Left ventricle myocardium superior (tissue), 1 donor: ENCODE measurements at places on chromosomes 5 and 9. TPM values are rescaled to one million over a fixed set of nuclear protein-coding genes. Genes with fewer than 3 reads are reported as not detected.

PCDHGA6 gene
- total RNA-seq: 5.7 TPM

LIFR gene
- total RNA-seq: 61.1 TPM

PCDHGA4 gene
- total RNA-seq: 8.4 TPM

SLC36A3 gene
- total RNA-seq: not detected

NR5A1 gene
- total RNA-seq: not detected

IL4 gene
- total RNA-seq: not detected

TERT gene
- total RNA-seq: not detected

NSD1 gene
- total RNA-seq: 38.5 TPM

MARCOL gene
- total RNA-seq: not detected

NUTM2G gene
- total RNA-seq: not detected

ARSI gene
- total RNA-seq: 0.25 TPM

UGT3A1 gene
- total RNA-seq: not detected

CDO1 gene
- 5.4 TPM for total RNA-seq

FKTN gene
- 8.8 TPM for total RNA-seq

RPL12 gene
- total RNA-seq: 637 TPM

BTF3 gene
- 386 TPM for total RNA-seq

SVEP1 gene
- 5.7 TPM for total RNA-seq

NEUROG1 gene
- not detected for total RNA-seq

HTR4 gene
- not detected for total RNA-seq

NELFB gene
- total RNA-seq: 43.6 TPM

SHROOM1 gene
- total RNA-seq: 5.7 TPM

DNM1 gene
- total RNA-seq: 5.4 TPM

NDFIP1 gene
- total RNA-seq: 54.3 TPM

PCDH12 gene
- total RNA-seq: 11.1 TPM

CTXN3 gene
- total RNA-seq: not detected

DBH gene
- total RNA-seq: not detected

PTTG1 gene
- 1.4 TPM for total RNA-seq

TLX3 gene
- not detected for total RNA-seq

MEGF10 gene
- total RNA-seq: 0.37 TPM

STC2 gene
- total RNA-seq: 6.8 TPM

CD14 gene
- 31.0 TPM for total RNA-seq

IL31RA gene
- not detected for total RNA-seq

SPATA31A7 gene
- total RNA-seq: not detected

FBXL7 gene
- 21.6 TPM for total RNA-seq

CCNO gene
- total RNA-seq: not detected
